ENCODE measurements at places on chromosomes 7 and 10. TPM values are rescaled to one million over a fixed set of nuclear protein-coding genes. Genes with fewer than 3 reads are reported as not detected.

CPXM2 gene
- 4.6 TPM for polyA plus RNA-seq

DNA sequence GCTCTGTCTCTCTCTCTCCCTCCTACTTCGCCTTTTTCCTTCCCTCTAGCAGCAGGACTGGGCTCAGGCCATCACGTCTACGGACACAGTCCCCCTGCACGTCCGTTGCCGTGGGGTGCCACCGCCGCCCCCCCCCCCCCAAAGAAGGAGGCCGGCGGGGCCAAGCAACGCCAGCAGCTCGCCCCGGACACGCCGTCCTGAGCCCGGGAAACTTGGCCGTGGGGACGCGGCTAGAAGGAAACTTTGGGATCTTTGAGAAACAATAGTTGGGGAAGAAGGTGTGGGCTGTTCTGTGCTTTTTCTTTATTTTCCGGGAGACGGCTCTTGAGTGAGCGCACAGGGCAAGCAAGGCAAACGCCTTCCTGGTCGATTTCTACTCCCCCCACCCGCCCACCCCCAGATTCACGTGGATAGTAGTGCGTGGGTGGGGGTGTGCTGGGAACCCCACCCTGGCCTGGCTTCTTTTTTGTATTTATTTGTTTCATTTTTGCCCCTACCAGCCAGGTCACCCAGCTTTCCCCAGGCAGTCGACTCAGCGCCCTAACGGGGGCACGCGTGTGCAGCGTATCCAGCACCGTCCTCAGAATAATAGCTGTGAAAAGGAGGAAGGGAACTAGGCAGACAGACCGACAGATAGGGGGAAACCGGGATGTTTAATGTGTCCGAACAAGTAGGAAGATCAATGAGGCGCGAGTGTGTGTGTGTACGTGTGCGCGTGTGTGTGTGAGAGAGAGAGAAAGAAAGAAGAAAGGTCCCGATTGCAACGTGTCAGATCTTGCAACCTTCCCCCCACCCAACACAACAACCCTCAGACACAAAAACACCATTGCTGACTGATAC, 1.4 kb downstream of the MXI1 start:
- DNase-seq = no peak

- no peak for DNase-seq
These were observed 274.4 kb upstream of the SEMA3A start for GRCh38 chr7:84469034-84469433.

CYP2E1 gene
- polyA plus RNA-seq = 2.5 TPM

TMEM196 gene
- not detected for polyA plus RNA-seq

- DNase-seq = no peak
These were observed 101.2 kb upstream of the ZNF746 start for GRCh38 chr7:149598721-149599308.

RFC2 gene
- 48.8 TPM for polyA plus RNA-seq

ACSL5 gene
- polyA plus RNA-seq = 4.6 TPM

SLC13A4 gene
- polyA plus RNA-seq = 1.8 TPM

GRCh38 chr7:143205560-143206293, 16.1 kb upstream of the TAS2R40 start:
- DNase-seq = no peak

RADIL gene
- 1.3 TPM for polyA plus RNA-seq

DNA sequence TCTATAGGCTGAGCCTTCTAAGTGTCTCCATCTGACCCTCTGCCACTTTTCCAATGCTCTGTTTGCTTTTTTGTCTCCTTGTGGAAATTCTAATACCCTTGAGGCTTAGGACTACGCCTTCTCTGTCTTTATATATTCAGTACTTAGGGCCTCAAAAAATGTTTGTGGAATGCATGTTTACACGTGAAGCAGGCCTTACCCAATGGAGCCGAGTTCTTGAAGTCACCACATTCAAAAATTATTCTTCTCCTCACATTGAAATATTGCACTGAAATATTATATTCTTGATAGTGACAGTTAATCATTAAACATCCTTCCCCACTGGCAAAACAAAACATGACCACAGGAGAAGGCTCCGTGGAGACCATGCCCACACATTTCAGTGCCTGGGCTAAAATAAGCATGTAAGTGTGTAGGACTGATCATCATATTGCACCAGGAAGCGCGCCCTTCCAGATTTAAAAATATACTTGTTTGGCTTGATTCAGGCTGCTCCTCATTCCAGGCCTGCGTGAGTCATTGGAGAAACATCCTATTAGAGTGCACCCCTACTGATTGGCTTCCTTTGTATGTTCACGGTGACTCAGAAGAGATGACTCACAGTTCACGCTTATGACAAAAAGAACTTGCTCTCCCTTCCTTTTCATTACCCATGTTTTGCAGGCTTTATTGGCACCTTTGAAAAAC, 307.4 kb upstream of the AOAH start:
- no peak for DNase-seq

- DNase-seq = no peak
These were observed 136.8 kb upstream of the YAE1 start for GRCh38 chr7:39429421-39429820.

GRCh38 chr7:90681336-90682022, 85.4 kb downstream of the CDK14 start:
- DNase-seq = no peak

CYP3A5 gene
- polyA plus RNA-seq = 1.5 TPM

- DNase-seq = no peak
These were observed 145.7 kb upstream of the SH2B2 start for GRCh38 chr7:102140952-102141370.

DNA sequence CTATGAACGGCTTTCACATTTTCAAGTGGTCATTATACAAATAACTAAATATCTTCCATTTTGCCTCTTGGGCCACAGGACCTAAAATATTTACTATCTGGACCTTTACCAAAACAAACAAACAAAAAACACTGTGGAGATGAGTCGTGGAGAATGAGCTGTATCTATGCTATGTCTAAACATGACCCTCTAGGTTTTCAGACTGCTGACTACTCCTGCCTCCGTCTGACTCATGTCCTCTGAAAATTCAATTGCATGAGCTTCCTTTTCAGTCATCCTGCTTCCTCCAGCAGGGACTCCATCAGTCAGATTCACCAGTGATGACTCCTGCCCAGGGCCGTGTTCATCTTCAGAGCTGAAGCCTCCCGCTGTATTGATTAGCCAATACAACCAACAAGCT, 96.8 kb downstream of the COL28A1 start:
- no peak for DNase-seq

SPDYE8 gene
- 0.15 TPM for polyA plus RNA-seq

APBB1IP gene
- 1.1 TPM for polyA plus RNA-seq

DNA sequence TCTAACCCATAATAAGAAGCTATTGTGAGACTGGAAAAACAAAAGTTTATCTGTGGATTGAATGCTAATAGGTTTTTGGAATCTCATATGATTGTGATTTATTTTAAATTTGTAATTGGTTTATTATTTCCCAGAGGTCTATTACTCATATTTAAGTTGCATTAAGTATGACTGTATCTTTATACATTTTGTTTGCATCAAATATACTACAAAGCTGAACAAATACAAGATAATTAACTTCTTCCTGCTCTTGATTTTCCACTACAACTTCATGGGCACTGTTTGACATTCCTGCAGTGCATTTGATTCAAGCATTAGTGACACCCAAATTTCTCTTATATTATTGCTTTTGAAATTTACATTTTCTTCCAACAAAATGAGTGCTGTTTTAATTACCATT, 303.8 kb upstream of the LRRTM3 start:
- DNase-seq = no peak

DNA sequence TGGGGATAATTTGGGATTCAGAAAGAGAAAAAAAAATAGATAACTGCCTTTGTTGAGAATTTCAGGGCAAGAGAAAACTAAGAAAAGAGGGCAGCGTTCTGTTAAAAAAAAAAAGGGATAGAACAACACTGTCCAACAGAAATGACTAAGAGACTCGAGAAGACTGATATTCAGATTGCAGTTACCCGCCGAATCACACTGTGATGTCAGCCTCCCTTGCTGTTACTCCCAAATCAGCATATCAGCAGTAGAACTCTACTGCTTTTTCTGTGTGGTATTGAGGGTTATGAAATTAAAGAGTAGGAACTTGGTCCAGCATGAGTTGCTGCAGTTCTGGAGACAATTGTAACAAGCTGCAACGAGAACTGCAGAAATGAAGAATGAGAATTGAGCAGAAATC, 1.9 kb downstream of the GJC3 start:
- no peak for DNase-seq

IRF5 gene
- 14.6 TPM for polyA plus RNA-seq

CYP2C19 gene
- not detected for polyA plus RNA-seq

GRCh38 chr7:135169964-135170273, 588 bp downstream of the CYREN start:
- no peak for DNase-seq

GRCh38 chr10:78349165-78349516, 315.5 kb downstream of the RPS24 start:
- DNase-seq = no peak

DNA sequence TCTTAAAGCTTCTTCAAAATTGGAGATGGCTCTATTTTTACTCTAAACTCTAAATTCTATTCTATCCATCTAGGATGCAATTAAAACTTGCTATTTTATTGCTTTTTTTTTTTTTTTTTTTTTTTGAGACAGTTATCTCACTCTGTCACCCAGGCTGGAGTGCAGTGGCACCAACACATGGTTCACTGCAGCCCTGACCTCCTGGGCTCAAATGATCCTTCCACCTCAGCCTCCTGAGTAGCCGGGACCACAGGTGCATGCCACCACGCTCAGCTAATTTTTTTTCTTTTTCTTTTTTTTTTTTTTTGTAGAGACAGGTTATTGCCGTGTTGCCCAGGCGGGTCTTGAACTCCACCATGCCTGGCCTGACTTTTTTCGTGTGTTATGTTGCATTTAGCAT, 41.2 kb downstream of the DNAJC1 start:
- DNase-seq = no peak

GRCh38 chr7:131011976-131012375, 278.0 kb upstream of the KLF14 start:
- no peak for DNase-seq

- DNase-seq = no peak
These were observed 207.3 kb upstream of the POT1 start for GRCh38 chr7:125136755-125137532.

PRLHR gene
- not detected for polyA plus RNA-seq

- DNase-seq = no peak
These were observed 14.2 kb upstream of the ACTA2 start for GRCh38 chr10:88966797-88967196.

DNA sequence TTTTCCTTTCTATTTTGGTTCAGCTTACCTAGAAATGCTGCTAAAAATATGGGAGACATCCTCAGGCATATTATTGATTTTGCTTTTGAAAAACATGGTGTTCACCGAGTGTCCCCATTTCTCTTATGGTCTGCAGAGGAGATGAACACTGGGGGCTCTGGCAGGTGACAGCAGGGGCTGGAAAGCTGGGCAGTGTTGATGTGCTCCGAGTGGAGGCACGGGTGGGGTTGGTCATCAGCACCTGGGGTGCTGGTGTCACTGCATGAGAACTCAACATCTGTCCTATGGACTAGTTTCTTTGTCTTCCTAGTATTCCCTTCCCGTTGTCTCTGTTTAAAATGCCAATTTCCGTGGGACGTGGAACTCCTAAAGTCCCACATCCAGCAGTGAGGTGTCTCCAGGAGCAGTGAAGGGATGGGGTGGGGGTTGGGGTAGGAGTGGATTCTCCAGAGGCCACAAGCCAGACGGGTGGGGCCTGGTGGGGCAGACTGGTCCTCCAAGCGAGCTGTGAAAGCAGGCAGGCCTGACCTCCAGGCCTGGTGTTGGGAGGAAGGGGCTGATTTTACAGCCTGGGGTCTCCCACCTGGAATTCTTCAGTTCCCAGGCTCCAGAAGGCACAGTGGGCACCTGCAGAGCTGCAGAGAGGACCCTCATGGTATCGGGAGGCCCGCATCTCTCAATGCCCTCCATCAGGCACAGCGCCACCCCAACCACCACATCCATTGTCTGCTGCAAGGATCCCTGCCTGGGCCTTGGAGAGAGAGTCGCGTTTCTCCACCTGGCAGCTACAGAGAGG, 24.4 kb downstream of the ZNF775 start:
- no peak for DNase-seq

DNA sequence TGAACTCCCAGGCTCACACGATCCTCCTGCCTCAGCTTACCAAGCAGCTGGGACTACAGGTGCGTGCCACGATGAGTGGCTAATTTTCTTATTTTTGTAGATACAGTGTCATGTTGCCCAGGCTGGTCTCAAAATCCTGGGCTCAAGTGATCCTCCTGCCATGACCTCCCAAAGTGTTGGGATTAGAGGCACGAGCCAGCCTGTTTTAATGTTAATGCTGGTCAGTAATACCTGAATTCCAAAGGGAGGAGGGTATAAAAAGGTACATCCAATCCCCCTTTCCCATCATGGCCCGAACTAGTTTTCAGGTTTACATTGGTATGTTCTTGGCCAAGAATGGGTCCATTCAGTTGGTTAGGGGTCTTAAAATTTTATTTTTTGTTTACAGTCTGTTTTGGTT, 329.1 kb downstream of the PARD3 start:
- DNase-seq = no peak

DNA sequence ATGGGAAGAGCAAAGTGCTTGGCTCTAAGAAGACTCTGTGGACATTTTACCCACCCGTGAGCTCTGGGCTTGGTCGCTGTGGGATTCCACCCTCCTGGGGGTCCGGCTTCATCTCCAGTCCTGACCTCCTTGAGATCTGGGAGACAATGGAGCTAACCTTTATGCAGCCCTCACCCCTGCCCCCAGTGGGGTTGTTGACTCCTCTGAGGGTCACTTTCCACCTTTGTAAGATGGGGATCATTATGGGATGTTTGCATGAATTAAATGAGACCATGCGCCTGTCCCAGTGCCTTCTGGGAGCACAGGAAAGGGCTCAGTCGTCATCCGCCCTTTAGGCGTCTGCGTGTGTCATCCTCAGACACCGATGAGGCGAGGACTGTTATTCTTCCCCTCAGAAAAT, 237.2 kb downstream of the SKAP2 start:
- DNase-seq = no peak

DNA sequence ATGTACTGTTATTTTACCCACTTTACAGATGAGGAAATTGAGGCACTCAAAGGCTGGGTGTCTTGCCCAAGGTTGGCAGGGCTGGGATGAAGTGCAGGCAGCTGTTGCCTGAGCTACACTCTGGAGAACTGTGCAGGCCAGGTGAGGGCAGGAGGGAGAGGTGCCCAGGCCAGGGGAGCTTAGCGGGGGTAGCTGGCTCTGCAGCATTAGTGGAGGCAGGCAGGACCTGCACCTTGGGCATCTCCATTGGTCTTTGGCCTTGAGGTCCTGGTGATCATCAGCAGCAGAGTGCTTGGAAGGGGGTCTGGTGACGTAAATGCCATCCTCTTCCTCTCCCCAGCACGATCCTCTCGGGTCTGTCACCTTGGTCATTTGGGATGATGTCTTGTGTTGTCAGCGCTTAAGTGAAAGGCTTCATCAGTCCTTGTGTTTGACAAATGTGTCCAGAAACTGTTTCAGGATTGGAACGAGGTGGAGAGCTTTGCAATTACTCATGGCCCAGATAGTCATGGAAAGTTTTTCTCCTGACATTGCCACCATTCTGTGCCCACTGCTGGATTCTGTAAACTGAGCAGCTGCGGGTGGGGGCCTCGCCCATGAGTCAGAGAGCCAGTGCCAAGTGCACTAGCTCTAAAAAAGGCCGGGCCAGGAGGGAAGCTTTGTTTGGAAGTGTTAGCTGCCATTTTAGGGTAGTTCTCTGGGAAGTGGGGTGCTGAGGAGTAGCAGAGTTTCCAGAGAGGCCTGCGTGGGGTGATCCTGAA, 47.6 kb downstream of the TSPAN15 start:
- no peak for DNase-seq

- DNase-seq = no peak
These were observed 111.9 kb upstream of the RHEB start for GRCh38 chr7:151631570-151631952.

Data from right renal pelvis (tissue), 4 donors.